PC-9 (cell line): ENCODE measurements at places on chromosomes 3 and 15.

DNA sequence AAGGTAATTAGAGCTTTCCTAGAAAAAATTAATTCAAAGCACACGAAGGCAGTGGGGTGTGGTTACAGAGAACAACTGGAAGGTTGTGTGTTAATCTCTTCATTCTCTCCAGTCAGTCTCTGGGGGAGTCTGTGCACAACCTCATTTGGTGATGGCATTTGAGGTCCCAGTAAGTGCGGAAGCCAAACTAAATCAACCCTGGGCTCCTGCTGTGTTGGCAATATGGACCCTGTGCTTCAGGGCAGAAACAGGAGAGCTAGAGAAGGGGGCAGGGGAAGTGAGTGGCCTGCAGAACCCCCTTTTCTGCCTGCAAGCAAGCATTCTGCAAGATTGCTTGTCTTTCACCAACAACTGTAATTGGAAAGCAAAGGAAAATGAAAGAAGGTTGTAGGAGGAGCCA is 195.9 kb upstream of the ST8SIA2 start:
- no peak for DNase-seq

- no peak for DNase-seq
Measured at GRCh38 chr3:60622349-60622748, 628.9 kb downstream of the FHIT start.

- no peak for DNase-seq
Measured at GRCh38 chr3:149023951-149024350, 32.6 kb downstream of the GYG1 start.

- peak; percentile 39 for DNase-seq
Measured at GRCh38 chr15:62109982-62110851, 43.4 kb downstream of the C2CD4A start.

DNA sequence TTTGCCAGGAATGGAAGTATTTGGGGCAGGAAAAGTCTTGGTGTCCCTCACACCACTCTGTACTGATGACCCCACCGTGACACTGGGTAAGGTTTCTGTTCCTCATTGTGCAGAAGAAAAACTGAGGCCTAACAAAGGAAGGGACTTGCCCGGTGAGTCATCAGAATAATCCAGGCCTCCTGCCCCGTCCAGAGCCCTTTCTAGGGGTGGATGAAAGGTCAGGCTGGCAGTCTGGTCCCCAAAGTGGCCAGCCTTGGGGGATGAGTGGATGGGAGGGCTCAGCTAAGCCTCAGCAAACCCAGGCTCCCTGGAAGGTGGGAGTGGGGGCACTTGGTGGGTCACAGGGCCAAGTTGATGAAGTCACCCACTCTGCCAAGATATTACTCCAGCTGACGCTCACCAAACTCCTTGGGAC is 2.3 kb upstream of the DNAH1 start:
- peak; percentile 68 for DNase-seq

DNA sequence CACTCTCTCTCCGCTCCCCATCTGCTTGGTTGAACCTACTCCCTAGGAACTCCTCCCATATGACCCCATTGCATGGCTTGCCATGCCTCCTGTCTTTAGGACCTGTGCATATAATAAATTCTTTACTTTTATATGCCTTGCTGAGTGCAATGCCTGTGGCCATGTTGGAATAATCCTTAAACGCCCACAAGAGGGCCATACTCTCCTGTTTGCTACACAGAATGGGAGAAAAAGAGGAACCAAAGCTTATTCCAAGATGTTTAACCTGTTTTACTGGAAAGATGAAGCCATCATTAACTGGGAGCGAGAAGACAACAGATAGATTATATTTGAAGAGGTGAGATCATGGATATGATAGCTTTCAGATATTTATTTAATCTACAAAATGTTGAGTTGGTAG is 1097.8 kb downstream of the NAALADL2 start:
- no peak for DNase-seq
